ENCODE measurements at places on chromosomes 1 and 21.
A peak's percentile ranks its signal among the peaks of the same experiment; 100 is the strongest.

DNA sequence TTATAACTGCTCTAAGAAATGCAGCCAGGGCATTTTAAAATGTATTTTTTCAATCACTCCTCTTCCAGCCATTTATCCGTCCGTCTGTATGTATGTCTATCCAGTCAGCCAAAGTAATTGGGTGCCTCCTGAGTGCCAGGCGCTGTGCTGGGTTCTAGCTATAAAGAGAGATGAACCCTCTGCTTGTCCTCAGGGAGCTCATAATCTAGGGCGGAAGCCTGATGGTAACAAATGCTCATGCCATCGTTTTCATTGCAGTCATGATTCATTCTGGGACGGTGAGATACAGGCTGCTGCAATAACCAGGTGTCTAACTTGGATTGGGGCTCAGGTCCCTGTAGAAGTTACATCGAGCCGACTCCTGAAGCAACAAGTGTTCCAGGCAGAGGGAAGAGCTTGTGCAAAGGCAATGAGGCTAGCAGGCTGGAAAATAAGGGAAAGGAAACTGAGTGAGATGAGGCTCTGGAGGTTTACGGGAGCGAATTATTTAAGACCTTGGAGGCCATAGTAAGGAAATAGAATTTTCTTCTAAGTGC lies 11.6 kb downstream of the IFI6 start:
- DNase-seq: no peak
- H3K36me3 ChIP-seq: no peaks in the 10 kb centered on the region
- H3K4me3 ChIP-seq: peak overlapping the region; percentile 86
- peaks cover 23% of the 10 kb centered on the region for H3K27me3 ChIP-seq

- no peak overlapping the region for H3K4me3 ChIP-seq
- H3K27ac ChIP-seq: no peak overlapping the region
- no peak for DNase-seq
- H3K36me3 ChIP-seq: no peaks in the 10 kb centered on the region
Measured at GRCh38 chr21:37410639-37411038, 44.1 kb downstream of the DYRK1A start.

DNA sequence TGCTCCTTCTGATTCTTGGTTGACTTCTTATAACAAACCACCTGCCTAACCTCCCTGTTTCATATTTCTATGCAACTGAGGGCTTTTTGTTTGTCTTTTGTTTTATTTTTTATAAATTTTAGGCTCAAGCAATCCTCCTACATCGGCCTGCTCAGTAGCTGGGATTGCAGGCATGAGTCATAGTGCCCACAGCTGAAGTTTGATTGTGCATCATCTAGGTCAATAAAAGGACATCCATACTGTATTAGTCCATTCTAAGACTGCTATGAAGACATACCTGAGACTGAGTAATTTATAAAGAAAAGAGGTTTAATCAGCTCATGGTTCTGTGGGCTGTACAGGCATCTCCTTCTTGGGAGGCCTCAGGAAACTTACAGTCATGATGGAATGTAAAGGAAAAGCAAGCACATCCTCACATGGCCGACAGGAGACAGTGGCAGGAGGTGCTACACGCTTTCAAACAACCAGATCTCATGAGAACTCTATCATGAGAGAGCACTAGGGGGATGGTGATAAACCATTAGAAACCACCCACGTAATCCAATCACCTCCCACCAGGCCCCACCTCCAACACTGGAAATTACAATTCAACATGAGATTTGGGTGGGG lies 285.0 kb downstream of the SIPA1L2 start:
- no peaks in the 10 kb centered on the region for H3K27me3 ChIP-seq
- no peaks in the 10 kb centered on the region for H3K36me3 ChIP-seq
- no peak overlapping the region for H3K27ac ChIP-seq
- no peak for DNase-seq
- H3K4me1 ChIP-seq: no peaks in the 10 kb centered on the region

- peaks cover 6% of the 10 kb centered on the region for H3K36me3 ChIP-seq
- peak overlapping the region; percentile 40 for H3K27ac ChIP-seq
- peaks cover 6% of the 10 kb centered on the region for H3K27me3 ChIP-seq
- peaks cover 12% of the 10 kb centered on the region for H3K4me1 ChIP-seq
- peak; percentile 36 for DNase-seq
Measured at GRCh38 chr1:6612641-6613360, 730 bp upstream of the PHF13 start.

DNA sequence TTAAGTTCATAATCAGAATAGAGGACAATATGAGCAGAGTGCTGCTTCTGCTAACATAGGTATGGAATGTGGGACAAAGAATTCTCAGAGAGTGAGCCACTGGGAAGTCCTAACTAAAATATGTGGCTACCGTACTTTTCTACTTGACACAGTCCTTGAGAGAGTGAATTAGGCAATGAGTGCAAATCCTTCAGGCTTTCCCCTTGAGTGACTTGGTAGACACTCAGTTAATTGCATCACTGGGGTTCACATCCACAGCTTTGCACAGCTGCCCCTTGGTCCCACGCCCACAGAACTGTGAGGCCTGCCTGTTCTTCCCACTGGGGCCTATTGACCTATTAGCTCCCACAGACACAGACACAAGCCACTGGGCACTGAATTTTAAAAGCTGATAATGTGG lies 40.5 kb upstream of the PAXBP1 start:
- no peaks in the 10 kb centered on the region for H3K27me3 ChIP-seq
- H3K27ac ChIP-seq: no peak overlapping the region
- DNase-seq: no peak
- H3K36me3 ChIP-seq: no peaks in the 10 kb centered on the region
- H3K4me3 ChIP-seq: no peak overlapping the region

DNA sequence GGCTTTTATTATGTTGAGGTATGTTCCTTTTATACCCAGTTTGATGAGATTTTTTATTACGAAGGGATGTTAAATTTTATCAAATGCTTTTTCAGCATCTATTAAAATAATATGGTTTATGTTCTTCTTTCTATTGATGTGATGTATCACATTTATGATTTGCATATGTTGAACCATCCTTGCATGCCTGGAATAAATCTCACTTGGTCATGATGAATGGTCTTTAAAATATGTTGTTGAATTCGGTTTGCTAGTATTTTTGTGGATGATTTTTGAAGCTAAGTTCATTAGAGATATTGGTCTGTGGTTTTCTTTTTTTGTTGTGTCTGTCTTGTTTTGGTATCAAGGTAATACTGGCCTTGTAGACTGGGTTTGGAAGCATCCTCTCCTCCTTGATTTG lies 14.1 kb downstream of the GPR88 start:
- no peaks in the 10 kb centered on the region for H3K36me3 ChIP-seq
- DNase-seq: no peak
- H3K4me3 ChIP-seq: no peak overlapping the region
- no peak overlapping the region for H3K27ac ChIP-seq
- H3K27me3 ChIP-seq: peaks cover 2% of the 10 kb centered on the region
- no peaks in the 10 kb centered on the region for H3K4me1 ChIP-seq

GRCh38 chr1:86356247-86356646 lies 39.9 kb downstream of the ODF2L start:
- no peak for DNase-seq
- H3K27me3 ChIP-seq: no peaks in the 10 kb centered on the region
- no peaks in the 10 kb centered on the region for H3K4me1 ChIP-seq
- H3K27ac ChIP-seq: no peak overlapping the region
- H3K36me3 ChIP-seq: peaks cover 20% of the 10 kb centered on the region
- no peak overlapping the region for H3K4me3 ChIP-seq

DNA sequence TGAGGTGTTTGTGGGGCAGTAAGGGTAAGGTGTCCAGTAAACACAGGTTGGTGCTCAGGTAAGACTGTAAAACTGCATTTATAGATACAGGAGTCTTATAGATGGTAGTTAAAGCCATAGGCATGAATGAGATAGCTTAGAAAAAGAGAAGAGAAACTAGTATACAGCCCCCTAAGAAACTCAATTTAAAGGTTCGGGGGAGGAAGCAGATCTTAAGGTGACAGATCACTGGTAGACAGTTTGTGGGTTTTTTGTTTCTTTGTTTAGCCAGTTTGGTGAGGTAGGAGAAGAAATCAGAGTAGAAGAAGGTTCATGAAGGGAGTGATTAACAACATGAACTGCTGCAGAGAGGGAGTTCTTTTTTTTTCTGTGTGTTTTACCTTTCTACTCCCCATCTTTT lies 6.1 kb upstream of the AGO3 start:
- H3K4me3 ChIP-seq: no peak overlapping the region
- H3K27me3 ChIP-seq: no peaks in the 10 kb centered on the region
- no peak for DNase-seq
- H3K4me1 ChIP-seq: peaks cover 11% of the 10 kb centered on the region

DNA sequence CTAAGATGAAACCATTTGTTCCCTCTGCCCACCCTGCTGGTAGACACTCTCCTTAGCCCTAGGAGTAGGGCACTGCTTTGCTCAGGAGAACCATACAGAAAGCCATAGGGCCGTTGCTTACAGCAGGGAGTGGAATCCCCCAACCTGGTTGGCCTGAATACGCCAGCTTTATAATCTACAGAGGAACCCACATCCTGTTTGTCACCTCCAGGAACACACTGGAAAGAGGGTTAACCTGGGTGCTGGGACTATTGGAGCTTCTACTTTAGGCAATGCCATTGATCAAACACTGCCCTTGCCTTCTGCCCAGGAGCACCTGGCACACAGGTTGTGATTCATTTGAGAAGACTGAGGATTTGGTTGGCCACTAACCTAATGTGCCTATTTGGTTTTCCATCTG lies 124.8 kb downstream of the TNR start:
- no peak overlapping the region for H3K4me3 ChIP-seq
- H3K36me3 ChIP-seq: no peaks in the 10 kb centered on the region
- peaks cover 3% of the 10 kb centered on the region for H3K27me3 ChIP-seq
- H3K4me1 ChIP-seq: peaks cover 30% of the 10 kb centered on the region
- no peak overlapping the region for H3K27ac ChIP-seq

DNA sequence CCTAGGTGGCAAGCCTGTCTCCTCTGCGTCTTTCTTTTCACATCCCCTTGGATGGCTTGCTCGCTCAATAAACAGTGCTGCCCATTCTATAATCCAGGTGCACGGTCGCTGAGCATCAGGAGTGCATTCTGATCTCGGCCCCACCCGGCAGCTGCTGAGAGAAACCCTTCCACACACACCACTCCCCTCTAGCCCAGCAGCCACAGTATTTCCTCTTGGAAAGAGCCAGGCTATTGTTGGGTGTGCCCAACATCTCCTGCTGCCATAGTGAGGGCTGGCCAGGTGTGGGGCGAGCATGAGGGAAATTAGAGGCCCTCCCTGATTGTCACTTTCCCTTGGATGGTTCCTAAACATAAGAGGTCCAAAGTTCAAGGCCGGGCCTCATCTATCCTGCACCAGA lies 24.7 kb downstream of the GPA33 start:
- H3K27ac ChIP-seq: no peak overlapping the region
- peaks cover 4% of the 10 kb centered on the region for H3K27me3 ChIP-seq
- H3K4me3 ChIP-seq: no peak overlapping the region
- no peaks in the 10 kb centered on the region for H3K36me3 ChIP-seq
- H3K4me1 ChIP-seq: peaks cover under 1% of the 10 kb centered on the region

DNA sequence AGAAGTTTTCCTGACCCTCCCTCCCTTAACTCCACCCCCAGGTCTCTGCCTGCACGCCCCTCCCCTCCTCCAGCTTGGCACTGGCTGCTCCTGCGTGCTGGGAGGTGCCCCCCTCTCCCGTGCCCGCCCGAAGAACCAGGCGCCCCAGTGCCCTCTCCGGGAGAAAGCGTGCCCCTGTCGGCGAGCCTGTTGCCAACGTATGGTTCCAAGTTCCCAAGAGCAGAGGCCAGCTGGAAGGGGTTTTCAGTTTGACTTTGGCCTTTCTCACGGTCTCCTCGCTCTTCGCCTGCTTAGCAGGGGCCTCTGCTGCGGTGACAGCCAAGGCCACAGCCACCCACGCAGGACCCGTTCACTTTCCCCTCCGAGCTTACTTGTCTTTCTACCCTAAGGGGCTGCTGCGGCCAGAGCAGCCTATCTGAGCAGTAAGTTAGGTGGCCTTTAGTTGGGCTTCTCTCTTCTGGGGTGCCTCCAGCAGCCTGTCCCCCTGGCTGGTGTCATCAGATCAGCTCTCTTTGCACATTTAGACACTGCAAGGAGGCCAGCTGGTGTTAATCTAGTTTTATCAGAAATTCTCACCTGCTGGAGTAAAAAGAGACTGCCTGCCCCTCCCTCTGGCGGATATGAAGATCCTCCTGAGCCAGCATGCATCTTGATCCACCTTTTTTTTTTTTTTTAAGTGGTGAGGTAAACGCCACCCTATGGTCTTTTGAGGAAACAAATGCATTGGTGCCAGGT lies 1.5 kb downstream of the STUM start:
- H3K27ac ChIP-seq: no peak overlapping the region
- peak; percentile 32 for DNase-seq
- no peaks in the 10 kb centered on the region for H3K4me1 ChIP-seq
- peaks cover 9% of the 10 kb centered on the region for H3K27me3 ChIP-seq
- no peaks in the 10 kb centered on the region for H3K36me3 ChIP-seq

DNA sequence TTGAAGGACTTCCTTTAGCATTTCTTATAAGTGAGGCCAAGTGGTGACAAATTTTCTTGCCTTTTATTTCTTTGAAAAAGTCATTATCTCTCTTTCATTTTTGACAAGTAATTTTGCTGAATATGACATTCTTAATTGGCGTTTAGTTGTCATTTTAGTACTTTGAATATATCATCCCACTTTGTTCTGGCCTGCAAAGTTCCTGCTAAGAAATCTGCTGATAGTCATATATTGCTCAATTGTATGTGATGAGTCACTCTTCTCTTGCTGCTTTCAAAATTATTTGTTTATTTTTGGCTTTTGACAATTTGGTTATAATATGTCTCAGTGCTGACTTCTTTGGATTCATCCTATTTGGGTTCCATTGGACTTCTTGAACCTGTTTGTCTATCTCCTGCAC lies 312.6 kb downstream of the DUSP10 start:
- no peak overlapping the region for H3K4me3 ChIP-seq
- H3K4me1 ChIP-seq: no peaks in the 10 kb centered on the region
- DNase-seq: no peak
- H3K36me3 ChIP-seq: peaks cover 4% of the 10 kb centered on the region
- H3K27me3 ChIP-seq: peaks cover 3% of the 10 kb centered on the region
- H3K27ac ChIP-seq: no peak overlapping the region

DNA sequence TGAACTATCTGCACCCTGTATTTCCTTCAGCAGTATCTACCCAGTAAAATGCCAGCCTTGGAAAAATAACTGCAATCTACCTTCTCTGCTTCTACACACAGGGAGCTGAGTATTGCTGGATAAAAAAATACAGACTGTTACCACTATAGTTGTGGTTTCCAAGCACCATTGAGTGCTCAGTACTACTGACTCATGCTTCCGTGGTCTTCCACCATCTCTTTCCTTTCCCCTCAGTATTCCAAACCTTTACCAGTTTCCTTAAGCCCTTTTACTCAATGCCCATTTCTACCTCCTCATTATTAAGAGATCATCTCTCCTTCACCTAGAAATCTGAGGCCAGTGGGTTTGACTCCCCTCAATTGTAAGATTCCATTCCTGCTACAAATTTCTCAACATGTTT lies 23.8 kb downstream of the GLMN start:
- no peaks in the 10 kb centered on the region for H3K27me3 ChIP-seq
- no peak overlapping the region for H3K27ac ChIP-seq
- peaks cover 4% of the 10 kb centered on the region for H3K4me1 ChIP-seq

Measured in endothelial cell (in vitro differentiated cells).